ENCODE measurements at places on chromosomes 12 and 14.

DNA sequence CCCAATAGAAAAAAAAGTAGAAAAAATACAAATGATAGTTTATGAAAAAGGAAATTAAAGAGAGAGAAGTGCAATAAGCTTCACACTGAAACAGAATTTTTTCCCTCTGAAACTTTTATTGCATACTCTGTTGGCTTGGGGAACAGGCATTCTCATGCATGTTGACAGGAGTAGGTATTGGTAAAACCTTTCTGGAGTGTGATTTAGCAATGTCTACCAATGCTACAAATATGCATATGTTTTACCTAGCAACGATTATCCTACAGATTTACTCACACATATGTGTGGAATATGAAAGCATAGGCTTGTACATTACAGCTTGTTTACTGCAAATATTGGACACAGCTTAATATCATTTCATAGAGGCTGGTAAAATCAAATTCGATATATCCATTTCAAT, 125.7 kb upstream of the MYF6 start:
- no peak for DNase-seq

DNA sequence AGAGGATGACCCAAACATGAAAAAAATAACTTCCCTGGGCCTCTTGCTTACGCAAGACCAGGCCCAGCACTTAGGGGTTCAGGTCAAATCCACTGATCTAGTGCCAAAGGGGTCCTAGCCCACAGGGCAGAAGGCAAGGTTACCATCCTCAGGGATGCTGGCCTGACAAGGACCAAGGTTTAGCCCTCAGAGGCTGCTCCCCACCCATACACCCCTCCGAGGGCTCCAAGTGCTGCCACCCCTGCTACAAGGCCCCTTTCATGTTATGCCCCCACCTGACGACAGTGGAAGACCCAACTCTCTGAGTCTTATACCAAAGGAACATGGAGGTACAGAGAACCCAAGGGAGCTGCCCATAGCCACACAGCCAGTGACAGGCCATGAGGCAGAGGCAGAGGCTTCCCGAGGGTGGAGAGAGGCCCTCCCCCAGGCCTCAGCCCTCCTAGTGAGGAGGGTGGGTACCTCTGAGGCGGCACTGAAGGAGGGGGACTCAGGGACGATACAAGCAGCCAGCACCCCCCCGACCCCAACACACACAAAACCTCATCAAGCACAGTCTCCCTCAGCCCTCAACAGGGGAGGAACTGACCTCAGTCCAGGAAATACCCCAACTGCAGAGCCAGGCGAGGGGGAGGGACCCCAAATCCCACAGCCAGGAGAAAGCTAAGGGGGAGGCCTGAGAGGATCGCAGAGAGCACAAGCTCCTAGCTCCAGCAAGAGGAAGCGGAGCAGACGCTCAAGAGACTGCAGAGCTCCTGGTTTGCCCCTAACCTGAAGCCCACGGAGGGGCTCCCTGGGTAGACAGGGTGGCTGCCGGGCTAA, 37.0 kb downstream of the ANAPC7 start:
- no peak for DNase-seq

GRCh38 chr12:120884644-120885043, 19.5 kb downstream of the SPPL3 start:
- no peak for DNase-seq

- DNase-seq, result no peak
Measured at GRCh38 chr14:32764131-32764530, 174.5 kb upstream of the NPAS3 start.

DNA sequence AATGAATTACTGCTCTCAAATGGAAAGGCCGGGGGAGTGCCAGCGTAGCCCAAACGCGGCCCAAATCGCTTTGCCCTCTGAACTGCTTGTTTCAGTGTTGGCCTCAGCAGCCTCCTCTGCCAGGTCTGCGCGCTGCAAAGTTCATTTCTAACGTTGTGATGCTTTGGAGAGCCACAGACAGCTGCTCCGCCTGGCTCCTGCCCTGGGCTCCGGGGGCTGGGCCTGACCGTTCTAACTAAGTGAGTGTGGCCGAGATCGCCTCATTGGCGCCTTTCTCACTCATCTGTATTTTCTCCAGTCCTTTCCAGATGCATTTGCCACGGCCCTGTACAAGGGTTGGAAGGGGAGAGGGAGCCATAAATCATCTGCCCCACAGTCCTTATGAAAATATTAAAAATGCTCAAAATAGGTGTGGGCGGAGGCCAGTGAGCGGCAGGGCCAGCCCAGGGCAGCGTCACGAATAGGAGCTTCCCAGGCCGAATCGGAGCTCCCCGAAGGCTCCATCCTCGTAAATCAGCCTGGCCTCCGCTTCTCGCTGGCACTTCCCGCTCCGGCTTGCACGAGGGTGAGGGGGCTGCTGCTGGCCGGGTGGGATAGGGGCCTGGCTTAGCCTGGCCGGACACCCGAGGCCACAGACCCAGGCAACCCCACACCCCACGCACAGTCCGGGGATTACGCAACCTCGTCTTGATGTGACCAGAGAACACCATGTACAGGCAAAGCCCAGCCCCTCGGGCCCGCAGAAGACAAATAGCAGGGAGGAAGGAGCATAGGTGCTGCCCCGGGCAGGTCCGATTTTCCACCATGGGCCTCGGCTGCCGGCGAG, 196.6 kb upstream of the DIO3 start:
- no peak for DNase-seq

GRCh38 chr14:91866511-91867295, 633 bp downstream of the TC2N start:
- no peak for DNase-seq

- peak; percentile 65 for DNase-seq
Measured at GRCh38 chr12:103924761-103925641, 5.2 kb upstream of the HSP90B1 start.

DNA sequence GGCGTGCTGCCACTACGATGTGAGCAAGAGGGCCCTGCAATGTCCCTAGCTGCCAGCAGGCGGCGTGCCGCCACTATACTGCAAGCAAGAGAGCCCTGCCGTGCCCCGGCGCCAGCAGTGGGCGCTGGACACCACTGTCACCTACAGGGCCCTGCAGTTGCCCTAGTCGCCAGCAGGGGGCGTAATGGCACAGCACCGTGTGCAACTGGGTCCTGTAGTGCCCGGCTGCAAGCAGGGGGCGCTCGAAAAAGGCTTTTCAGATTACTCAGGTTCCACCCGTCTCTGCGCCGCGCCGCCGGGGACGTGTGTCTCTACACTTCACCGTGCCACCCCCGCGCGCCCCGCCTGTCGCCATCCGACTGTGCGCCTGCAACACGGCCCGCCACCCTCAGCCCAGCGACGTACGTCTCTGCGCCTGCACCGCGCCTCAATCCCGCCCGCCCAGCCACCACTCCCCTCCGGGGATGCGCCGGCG, 1356.9 kb downstream of the TMEM121 start:
- DNase-seq, result no peak

- no peak for DNase-seq
Measured at GRCh38 chr12:93047118-93047517, 118.0 kb upstream of the EEA1 start.

DNA sequence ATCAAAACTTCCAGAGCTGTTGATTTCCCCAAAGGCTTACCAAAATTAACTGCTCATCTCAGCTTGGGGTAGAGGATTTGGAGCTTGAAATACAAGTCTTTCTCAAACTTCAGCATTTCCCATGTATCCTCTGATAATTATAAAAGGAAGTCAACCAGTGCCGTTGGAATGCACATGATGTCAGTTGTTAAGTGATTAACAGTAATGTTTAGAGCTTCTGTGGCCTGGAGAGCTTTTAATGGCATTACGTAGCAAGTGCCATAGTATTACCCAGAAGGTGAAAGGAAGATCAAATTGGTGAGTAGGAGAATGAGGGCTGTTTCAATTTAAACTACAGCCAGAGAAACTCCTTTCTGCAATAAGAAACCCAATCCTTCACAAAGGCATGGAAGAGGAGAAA, 62.5 kb upstream of the PTPRR start:
- DNase-seq, result no peak

- no peak for DNase-seq
Measured at GRCh38 chr14:44041700-44042099, 465.4 kb downstream of the FSCB start.

DNA sequence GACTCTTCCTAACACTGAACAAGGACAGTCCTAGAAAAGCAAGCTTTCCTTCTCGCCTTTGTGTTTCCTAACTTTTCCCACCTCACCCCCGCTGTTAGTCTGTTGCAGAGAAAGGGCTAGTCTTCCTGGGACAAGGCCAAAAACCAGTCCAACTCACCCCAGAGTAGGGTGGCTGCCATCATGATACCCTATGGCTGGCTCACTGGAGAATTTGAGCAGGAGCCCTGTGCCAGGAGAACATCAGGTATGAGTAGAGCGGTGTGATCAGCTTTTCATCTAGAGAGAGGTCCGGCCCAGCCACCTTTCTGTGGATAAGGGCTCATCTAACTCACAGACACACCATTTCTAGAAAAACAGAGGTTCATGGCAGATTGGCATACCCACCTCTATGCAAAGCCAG, 16.7 kb upstream of the ZFP36L1 start:
- DNase-seq, result no peak

DNA sequence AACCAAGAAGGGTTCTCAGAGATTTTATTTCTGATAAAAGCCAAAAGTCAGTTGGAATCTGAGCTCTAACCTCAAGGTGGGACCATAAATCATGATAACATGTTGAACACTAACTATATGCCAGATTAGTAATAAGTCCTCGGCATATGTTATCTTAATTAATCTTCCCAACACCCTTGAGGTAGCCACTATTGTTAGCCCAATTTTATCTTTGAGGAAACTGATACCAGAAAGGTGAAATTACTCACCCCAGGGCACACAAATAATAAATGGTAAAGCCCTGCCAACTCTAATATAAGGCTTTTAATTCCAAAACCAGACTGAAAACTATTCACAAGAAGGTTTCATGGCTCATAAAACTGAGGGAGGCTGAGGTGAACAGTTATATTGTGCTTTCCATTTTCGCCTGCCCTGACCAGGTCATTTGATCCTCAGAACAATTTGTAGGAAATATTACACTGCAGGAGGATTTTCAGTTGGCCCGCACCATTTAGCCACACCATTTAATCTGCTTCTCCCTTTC, 16.1 kb upstream of the NUAK1 start:
- DNase-seq, result no peak

DNA sequence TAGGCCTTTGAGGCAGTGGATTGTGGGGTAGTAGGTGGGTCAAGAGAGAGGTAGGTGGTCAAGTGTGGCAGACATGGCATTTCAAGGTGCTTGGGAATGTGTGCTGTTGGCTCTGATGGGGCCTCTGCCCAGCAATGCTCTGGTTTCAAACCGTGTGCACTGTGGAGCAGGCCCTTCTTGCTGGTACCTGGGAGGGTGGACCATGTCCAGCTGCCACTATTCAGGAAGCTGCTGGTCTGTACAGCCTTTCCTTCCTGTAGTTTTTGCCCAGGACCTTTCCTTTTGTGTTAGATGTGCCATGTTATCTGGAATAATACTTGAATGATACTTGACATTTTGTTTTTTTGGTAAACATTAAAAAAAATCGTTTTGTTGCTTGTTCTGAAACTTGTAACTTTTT, 14.8 kb downstream of the RIMKLB start:
- DNase-seq, result no peak

DNA sequence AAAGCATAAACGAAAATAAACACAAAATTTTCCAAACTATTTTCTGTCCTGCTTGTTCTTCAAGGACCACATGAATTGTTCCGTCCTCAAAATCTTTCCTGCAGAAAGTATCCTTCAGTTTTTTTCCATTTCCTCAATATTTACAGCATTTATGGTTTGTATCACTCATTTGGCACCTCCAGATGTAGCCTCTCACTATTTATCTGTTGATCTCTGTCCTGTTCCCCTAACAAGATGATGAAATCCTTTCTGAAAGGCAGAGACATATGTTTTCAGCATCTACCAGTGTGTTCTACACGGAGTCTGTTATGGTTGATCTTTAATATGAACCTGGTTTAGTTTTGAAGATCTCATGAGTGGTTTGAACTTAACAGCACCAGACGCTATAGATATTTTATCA, 490.2 kb downstream of the NELL2 start:
- DNase-seq, result no peak

- DNase-seq, result no peak
Measured at GRCh38 chr14:24363401-24363800, 4.6 kb upstream of the NFATC4 start.

GRCh38 chr12:88381466-88381865, 198.8 kb downstream of the KITLG start:
- no peak for DNase-seq

DNA sequence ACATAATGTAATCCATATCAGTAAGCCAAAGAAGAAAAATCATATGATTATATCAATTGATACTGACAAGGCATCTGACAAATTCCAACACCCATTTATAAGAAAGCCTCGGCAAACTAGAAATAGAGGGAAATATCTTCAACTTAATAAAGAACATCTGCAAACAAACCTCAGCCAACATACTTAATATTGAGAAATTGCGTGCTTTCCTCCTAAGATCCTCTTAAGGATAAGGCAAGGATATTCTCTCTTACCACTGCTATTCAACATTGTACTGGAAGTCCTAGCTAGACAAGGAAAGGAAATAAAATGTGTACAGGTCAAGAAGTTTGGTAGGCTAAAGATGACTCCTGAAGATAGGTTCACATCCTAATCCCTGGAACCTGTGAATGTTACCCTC, 115.9 kb downstream of the DERA start:
- no peak for DNase-seq

GRCh38 chr14:82359201-82359600, 825.5 kb upstream of the SEL1L start:
- no peak for DNase-seq

DNA sequence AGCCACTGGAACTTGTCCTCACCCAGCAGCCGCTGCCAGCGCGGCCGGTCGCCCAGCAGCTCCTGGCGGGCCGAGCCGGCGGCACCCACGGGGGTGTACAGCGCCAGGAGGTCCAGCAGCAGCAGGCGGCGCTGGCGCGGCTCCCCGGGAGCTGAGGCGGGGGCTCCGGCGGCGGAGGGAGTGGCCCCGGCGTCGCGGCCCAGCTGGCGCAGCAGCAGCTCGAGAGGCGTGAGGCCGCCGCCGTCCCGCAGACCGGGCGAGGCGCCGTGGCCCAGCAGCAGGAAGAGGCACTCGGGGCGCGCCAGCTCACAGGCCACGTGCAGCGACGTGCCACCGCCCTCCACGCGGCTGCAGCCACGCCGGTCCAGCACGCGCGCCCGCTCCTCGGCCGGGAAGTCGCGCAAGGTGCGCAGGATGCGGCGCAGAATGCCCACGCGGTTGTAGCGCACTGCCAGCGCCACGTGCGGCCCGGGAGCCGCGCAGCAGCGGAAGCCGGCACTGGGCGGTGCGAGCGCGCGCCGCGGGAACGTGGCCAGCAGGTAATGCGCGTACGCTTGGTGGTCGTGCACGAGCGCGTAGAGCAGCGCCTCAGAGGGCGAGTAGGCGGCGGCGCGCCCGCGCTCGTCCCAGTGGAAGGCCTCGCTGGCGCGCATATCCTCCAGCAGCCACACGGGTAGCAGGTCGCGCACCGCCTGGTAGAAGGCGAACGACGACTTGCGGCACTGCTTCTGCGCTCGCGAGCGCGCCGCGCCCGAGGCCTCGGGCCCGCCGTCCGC, 2.3 kb downstream of the ANKRD9 start:
- DNase-seq, result no peak

GRCh38 chr14:105519946-105520698, 6.3 kb upstream of the TMEM121 start:
- DNase-seq, result no peak
